Activated CD4-positive, alpha-beta memory T cell treated with anti-CD3 and anti-CD28 coated beads, Interleukin-2, amount 10 ng/mL, durations not matched to agents 7 days and 5 days (primary cell): ENCODE measurements at places on chromosomes 3 and 15. TPM values are rescaled to one million over a fixed set of nuclear protein-coding genes. Genes with fewer than 3 reads are reported as not detected.

- DNase-seq = no peak
- H3K4me3 ChIP-seq = no peak overlapping the region
- H3K27ac ChIP-seq = no peak overlapping the region
- H3K36me3 ChIP-seq = no peaks in the 10 kb centered on the region
Measured at GRCh38 chr3:196440696-196441095, 8.5 kb upstream of the UBXN7 start.

GRCh38 chr15:64455961-64456371 is 4.4 kb upstream of the ZNF609 start:
- no peak for DNase-seq
- H3K4me1 ChIP-seq = peaks cover 11% of the 10 kb centered on the region
- H3K27ac ChIP-seq = no peak overlapping the region
- no peaks in the 10 kb centered on the region for H3K27me3 ChIP-seq

Gene STRIT1
- not detected for total RNA-seq

DNA sequence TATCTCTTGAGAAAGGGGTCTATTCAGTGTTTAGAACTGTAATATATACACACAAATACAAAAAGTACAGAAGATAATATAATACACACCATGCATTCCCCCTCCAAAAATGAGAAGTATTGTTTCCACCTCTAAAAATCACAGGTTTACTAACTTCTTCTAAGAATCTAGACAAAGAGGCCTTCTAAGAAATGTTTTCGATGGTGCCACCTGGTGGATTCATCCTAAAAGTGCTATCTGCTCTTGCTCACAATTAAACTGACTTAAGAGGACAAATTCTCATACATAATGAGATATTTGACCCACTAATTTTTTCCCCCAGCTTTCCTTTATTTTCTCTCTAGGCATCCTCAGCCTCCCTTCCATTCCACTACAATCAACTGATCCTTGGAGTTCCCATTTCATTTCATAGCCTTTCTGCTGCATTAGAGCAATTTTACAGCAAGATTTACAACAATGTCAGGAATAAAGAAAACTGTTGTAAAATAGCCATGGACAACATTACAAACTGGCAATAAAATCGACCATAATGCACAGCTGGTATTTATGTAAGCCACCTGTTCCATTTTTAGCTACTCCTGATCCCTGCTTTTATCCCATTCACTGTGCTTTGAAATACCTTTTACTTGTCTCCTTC is 124.6 kb downstream of the ARRDC4 start:
- H3K36me3 ChIP-seq = no peaks in the 10 kb centered on the region
- no peak overlapping the region for H3K4me3 ChIP-seq
- DNase-seq = peak; percentile 18
- no peak overlapping the region for H3K27ac ChIP-seq

GRCh38 chr3:100782348-100782747 is 73.1 kb downstream of the TFG start:
- no peaks in the 10 kb centered on the region for H3K4me1 ChIP-seq
- no peak for DNase-seq
- H3K4me3 ChIP-seq = no peak overlapping the region
- H3K36me3 ChIP-seq = no peaks in the 10 kb centered on the region
- no peak overlapping the region for H3K27ac ChIP-seq

Gene CIDEC
- not detected for total RNA-seq
